ENCODE measurements at places on chromosomes 5 and 9. TPM values are rescaled to one million over a fixed set of nuclear protein-coding genes. Genes with fewer than 3 reads are reported as not detected.
A peak's percentile ranks its signal among the peaks of the same experiment; 100 is the strongest.

The TXNDC8 gene
- not detected for total RNA-seq

The ARL14EPL gene
- not detected for total RNA-seq

- ATAC-seq, result no peak
These were observed 28.8 kb downstream of the PDE4D start for GRCh38 chr5:59864718-59865117.

DNA sequence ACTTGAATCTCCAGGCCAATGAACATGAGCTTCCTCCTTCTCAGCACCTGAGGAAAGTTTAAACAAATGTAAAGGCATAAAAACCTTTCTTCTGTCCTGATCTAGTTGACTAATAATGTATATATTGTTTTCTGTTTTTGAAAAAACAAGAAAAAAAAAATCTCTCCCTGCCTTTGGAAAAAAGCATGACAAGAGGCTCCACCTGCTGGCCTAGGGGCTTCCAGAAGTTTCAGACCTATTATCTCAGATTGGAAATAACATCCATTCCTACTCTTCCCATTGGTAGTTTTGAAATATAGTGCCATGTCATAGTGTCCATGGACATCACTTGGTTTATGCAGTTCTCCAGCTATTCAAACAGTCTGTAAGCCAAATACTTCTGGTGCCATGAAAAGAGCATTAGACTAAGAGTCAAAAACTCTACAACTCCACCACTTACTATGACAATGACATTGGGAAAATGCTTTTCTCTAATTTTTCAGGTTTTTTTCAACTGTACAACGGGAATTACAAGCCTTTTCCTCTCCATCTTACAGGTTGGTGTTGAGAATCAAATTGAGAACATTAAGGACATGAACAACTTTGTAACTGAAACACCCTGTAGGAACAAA, 409.6 kb upstream of the MPDZ start:
- ATAC-seq, result no peak

GRCh38 chr9:136552117-136552703, 6.4 kb upstream of the NOTCH1 start:
- peak; percentile 3 for ATAC-seq

DNA sequence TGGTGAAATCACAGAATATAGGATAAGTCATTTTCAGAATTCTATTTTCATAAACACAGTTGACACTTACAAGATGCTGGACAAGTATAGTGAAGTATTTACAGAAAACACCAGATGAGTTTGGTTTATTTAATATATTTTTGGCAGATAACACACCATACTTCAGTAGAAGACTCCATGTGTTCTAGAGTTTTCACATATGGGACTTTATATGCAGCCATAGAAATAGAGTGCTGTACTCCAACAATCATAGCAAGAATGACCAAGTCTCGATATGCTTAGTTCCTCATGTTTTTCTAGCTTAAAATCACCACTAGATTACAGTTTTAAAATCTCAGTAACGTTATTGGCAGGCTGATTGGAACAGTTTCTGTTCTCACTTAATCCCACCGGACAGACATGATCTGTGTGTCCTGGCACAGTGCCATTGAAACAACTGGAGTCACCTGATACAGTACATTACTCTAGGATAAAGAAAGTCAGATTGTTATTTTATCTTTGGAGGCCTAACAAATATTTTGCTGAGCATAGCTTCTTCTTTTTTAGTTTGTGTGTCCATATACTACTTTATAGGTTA, 45.8 kb upstream of the ERBIN start:
- no peak for ATAC-seq

The SPATA24 gene
- total RNA-seq, result 1.5 TPM

DNA sequence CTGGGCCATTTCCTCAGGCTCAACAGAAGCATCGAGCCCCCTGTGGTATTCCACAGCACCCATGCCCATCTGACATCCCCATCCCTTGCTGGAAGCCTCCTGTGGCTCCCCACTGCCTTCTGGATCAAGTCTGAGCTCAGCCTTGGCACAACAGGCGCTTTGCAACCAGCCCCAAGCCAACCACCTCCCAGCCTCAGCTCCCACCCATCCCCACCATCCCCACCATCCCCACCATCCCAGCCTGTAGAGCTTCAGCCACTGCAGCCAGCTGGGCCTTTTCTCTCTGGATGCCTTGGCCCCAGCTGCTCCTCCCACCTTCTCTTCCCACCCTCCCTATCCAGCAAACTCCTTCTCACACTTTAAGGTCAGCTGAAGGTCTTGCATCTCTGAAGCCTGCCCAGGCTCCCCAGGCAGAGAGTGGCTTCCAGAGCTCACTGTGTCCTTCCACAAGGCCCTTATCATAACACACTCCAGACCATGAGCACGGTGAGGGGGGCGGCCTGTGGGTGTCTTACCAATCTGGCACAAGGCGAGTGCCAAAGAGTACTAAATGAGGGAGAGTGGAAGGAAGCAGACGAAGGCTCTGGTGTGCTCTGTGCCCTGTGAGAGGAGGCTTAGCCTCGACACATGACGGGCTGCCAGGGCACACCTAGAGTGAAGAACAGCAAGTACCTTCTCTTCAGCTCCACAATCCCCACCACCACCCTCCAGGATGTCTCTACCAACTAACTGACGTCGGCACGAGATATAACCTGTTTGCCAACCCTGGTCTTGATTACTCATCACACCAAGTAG, 6.5 kb downstream of the HIGD2A start:
- ATAC-seq, result peak; percentile 16

The ST8SIA4 gene
- total RNA-seq, result 3.6 TPM

DNA sequence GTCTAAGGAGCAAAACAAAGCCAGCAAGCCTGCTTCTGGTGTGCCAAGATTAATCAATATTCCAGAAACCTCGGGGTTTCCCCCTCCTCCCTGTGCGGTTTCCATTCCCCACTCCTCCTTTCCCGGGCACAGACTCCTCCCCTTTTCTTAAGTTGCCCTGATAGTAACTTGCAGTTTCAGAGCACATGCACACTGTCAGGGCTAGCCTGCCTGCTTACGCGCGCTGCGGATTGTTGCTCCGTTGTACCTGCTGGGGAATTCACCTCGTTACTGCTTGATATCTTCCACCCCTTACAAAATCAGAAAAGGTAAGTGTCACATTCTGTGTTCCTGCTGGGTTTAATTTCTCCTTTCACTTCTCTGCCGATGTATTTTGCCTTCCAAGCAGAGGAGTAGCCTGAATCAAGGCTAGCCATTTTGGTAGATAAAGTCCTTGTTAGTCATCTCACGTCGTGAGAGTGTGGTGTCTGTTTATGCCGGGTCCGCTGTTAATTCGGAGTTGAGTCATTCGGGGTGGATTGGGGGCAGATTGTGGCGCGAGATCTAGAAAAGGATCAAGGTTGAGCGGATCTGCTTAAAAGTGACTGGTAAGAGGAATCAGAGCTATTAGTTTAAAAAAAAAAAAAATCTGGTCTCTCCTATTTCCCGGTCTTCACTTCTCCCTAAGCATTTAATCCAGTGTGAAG, at the start of gene SLC1A3:
Gene SLC1A3 (plus strand): TSS at position 179 of the 686 bp plus-strand sequence. CDS start 1,818 bp downstream, outside the sequence.
- peak; percentile 82 for ATAC-seq
